Activated CD4-positive, alpha-beta memory T cell treated with anti-CD3 and anti-CD28 coated beads for 36 hours (primary cell): ENCODE measurements at places on chromosomes 3 and 15. TPM values are rescaled to one million over a fixed set of nuclear protein-coding genes. Genes with fewer than 3 reads are reported as not detected.

DNA sequence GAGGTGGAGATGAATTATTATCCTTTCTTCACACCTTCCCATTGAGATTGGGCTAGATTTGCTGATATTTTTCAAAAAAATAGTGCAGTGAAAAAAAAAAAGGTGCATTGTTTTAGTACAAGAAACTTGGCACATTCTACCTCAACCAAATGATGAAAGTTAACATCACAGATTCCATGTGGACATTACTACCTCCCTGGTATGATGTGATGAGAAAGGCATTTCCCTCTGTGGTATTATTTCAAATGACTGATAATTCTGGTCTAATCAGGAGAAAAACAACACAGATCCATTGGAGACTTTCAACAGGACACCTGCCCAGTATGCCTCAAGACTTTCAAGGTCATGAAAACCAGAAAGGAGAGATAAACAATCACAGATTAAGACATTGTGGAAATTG lies 313.4 kb downstream of the BCHE start:
- no peaks in the 10 kb centered on the region for H3K4me1 ChIP-seq
- no peaks in the 10 kb centered on the region for H3K36me3 ChIP-seq
- no peak overlapping the region for H3K4me3 ChIP-seq
- H3K27ac ChIP-seq, result no peak overlapping the region
- H3K27me3 ChIP-seq, result no peaks in the 10 kb centered on the region
- DNase-seq, result no peak

- H3K27ac ChIP-seq, result no peak overlapping the region
- no peaks in the 10 kb centered on the region for H3K36me3 ChIP-seq
- peaks cover 6% of the 10 kb centered on the region for H3K4me1 ChIP-seq
- no peak for DNase-seq
- no peaks in the 10 kb centered on the region for H3K27me3 ChIP-seq
These were observed 267.4 kb upstream of the GADL1 start for GRCh38 chr3:31161889-31162288.

DNA sequence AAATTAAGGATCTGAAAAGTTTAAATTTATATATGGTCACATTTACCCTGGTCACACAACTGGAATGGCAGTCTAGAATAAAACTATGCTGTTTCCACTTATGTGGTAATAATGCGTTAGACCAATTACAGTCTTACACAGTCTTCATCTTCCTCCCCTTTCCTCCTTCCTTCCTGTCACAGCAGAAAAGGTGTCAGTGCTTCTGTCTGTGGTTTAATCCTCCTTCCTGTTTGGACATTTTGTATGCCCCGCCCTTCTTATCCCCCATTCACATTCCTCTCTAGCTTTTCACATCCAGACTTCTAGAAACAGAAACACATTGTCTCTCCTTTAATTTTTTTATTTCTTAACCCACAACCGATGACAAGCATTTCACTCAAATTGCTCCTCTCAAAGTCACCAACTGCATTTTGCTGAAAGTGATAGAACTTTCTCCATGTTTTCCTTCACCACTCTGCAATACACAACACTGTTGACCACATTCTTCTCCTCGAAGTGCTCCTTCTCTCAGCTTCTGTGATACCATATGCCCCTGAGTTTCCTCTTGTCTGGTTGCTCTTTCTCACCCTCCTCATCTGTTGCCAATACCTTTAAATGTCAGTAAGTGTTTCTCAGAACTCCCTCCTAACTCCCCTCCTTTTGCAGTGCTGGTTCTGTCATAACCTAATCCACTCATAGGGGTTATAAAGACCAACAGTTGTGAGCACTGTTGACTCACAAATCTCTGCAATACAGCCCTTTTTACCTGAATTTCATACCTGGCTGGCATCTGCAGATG lies 271.6 kb downstream of the UBE2E2 start:
- peaks cover 6% of the 10 kb centered on the region for H3K27me3 ChIP-seq
- H3K36me3 ChIP-seq, result no peaks in the 10 kb centered on the region
- H3K27ac ChIP-seq, result no peak overlapping the region
- DNase-seq, result no peak

DNA sequence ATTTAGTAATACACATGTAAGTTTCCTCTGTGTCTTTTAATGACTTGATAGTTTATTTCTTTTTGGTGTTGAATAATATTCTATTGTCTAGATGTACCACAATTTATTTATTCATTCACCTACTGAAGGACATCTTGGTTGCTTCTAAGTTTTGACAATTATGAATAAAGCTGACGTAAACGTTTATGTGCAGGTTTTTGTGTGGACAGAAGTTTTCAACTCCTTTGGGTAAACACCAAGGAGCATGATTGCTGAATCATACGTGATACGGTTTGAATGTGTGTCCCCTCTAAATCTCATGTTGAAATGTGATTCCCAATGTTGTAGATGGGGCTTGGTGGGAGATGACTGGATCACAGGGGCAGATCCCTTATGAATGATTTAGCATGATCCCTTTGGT lies 21.5 kb downstream of the SPESP1 start:
- H3K27ac ChIP-seq, result no peak overlapping the region
- H3K4me3 ChIP-seq, result no peak overlapping the region
- no peaks in the 10 kb centered on the region for H3K36me3 ChIP-seq
- DNase-seq, result no peak

GRCh38 chr15:23565395-23566070 lies at the start of gene MKRN3:
TSS of gene MKRN3 (plus strand) at chr15:23565674. CDS start at chr15:23565783, 109 bp downstream.
- peaks cover 3% of the 10 kb centered on the region for H3K4me1 ChIP-seq
- peak within 1 kb of the TSS; percentile 78 for H3K4me3 ChIP-seq
- peak within 1 kb of the TSS; percentile 87 for H3K27ac ChIP-seq
- peaks cover 2% of the 10 kb centered on the region for H3K27me3 ChIP-seq

DNA sequence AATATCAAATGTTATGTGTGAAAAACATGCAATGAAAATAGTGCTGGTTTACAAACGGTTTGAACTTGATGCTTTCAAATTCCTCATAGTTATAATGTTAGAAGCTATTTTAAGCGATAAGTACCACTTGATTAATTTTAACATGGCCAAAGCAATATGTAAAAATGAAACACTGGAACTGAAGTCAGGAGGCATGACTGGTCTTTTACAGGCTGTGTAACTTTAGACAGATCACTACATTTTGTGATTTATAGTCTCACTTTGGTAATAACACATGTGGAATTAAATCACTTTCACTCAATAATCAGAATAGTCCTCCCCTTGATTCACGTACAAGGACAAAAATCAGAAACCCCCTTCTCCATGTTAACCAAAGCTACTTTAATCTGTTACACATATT lies 482.7 kb upstream of the NECTIN3 start:
- H3K36me3 ChIP-seq, result no peaks in the 10 kb centered on the region
- H3K27me3 ChIP-seq, result peaks cover 4% of the 10 kb centered on the region
- H3K4me3 ChIP-seq, result no peak overlapping the region
- no peak overlapping the region for H3K27ac ChIP-seq
- no peak for DNase-seq

ISLR2 gene
- not detected for total RNA-seq

IMPG2 gene
- total RNA-seq, result 0.12 TPM

LEO1 gene
- total RNA-seq, result 28.3 TPM
